ENCODE measurements at places on chromosomes 2 and 18. TPM values are rescaled to one million over a fixed set of nuclear protein-coding genes. Genes with fewer than 3 reads are reported as not detected.

The FOSL2 gene
- 57.5 TPM for total RNA-seq

The GPC1 gene
- 66.5 TPM for total RNA-seq

The INHBB gene
- total RNA-seq = 2.4 TPM

The TWIST2 gene
- 1.6 TPM for total RNA-seq

The XDH gene
- total RNA-seq = not detected

The TANC1 gene
- 47.5 TPM for total RNA-seq

The ATF2 gene
- 42.7 TPM for total RNA-seq

The IL36RN gene
- not detected for total RNA-seq

The DSG4 gene
- total RNA-seq = not detected

The AOX1 gene
- 3.9 TPM for total RNA-seq

The C2orf81 gene
- 0.19 TPM for total RNA-seq

The CNDP1 gene
- not detected for total RNA-seq

The TMEM163 gene
- 6.6 TPM for total RNA-seq

The CFAP221 gene
- not detected for total RNA-seq

The RAX gene
- not detected for total RNA-seq

The RTP5 gene
- not detected for total RNA-seq

The RAPGEF4 gene
- 6.2 TPM for total RNA-seq

All from endothelial cell of coronary artery (primary cell).